ENCODE measurements at places on chromosomes 16 and 17.

DNA sequence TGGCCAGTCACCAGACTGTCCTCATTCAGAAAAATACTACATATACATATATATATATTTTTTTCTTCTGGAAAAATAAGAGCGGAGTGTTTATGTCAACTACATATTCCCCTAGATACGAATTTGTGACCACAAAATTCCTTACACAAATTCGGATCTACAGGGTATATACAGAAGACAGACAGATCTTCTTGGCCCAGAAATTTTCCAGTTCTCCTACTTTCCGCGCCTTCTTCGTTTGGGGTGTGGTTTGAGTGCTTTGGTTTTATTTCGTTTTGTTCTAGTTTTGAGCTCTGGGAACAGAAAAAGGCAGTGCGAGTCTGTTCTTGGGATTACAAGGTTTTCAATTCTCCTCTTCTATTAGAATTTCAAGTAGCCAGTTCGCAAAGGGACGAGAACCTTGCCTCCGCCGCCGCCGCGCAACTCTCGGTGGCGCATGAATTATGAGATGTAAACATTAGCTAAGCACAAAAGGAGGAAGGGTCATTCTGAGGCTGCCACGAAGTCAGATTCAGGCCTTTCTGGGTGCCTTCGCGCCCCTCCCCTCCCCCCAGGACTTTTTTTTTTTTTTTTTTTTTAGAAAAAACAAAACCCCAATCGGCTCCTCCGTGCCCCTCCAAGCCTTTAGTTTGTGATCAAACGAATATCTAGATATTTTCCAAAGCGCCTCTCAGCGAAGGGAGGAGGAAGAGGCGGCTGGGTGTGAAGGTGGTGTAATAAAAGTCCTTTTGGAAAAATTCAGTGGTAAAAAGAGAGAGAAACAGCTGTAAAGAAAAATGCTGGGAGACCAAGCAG lies 1.8 kb upstream of the HOXB4 start:
- DNase-seq, result no peak

DNA sequence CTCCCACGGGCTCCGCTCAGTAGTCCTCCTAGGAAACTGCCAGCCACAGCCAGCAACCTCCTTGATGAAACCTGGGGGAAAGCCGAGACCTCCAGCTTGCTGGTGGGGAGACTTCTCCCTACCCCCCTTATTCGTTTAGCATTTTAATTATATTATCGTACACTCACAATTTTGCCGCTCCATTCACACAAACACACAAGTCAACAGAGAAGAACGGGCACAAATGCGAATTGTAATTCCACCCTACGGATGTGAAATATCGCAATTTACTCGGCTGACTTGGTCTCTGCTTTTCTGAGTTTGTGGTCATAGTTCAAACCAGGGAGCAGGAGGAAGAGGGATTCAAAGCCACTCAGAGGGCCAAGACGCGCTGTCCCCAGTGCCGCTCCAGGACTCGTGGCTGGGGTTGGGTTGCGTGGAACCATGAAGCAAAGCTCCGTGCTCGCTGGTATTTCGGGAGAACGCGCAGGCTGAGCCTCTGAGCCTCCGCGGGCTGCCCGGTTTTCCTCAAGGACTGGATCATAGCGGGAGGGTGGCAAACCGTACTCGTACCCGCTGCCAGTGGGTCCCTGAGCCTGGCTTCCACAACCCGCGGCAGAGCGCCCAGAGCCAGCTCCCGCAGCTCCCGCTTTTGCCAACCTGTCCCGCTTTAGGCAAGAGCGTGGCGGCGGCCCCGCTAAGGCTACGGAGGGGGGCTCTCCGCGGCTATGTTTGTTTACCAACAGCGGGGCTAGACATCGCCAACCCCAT lies 2.0 kb downstream of the LHX1 start:
- DNase-seq, result no peak

DNA sequence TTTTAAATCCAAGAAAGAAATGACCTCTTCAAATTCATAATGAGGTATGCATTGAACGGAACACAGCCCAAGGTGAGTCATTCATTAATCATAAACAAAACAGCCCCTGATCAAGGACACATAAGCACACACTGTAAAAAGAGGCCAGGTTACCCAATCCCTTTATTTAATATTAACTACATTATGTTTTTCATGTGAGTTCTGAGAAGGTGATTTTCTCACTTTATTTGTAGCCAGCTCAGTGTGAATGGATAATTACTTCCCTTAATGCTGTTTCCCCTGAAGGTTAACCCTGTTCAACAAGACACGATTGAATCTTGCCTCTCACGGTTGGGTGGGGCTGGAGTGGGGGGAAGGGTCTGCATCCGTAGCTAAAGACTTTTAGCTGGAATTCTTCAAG lies 257.3 kb upstream of the SALL1 start:
- no peak for DNase-seq

- DNase-seq, result peak; percentile 68
These were observed 33.3 kb downstream of the JPH3 start for GRCh38 chr16:87635541-87636049.

- no peak for DNase-seq
These were observed 45.1 kb downstream of the SOX9 start for GRCh38 chr17:72165867-72166439.

- DNase-seq, result no peak
These were observed 4.9 kb downstream of the PGAP6 start for GRCh38 chr16:376817-377418.

GRCh38 chr17:4675791-4676190 lies 28.1 kb downstream of the PELP1 start:
- DNase-seq, result no peak

DNA sequence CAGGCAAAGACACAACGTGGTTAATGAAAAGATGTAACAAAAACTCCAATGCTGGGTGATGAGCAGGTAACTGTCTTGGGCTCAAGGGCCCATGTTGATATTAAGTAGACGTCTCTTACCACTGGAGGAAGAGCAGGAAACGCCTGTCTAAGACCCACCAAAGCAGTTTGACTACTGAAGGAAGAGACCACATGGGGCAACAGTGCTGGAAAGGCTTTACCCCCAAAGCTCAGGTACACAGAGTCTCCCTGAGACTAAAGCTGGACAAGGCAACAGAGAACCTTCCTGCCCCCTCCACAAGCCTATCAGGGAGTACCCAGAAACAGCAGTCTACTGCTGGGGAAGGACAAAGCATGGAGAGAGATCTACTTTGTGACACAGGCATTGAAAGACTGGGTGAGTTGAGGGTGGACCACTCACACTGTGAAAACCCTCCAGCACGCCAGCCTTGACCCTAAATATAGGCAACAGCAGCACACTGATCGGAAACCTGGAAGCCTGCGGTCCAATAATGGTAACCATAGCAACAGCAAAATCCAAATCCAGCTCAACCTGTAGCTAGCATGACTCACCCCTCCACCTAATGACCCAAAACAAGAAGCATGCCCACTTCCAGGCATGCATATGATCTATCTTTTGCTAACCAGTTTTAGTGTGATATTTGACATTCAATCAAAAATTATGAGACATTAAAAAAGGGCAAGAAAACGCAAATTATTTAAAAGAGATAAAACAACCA lies 270.5 kb upstream of the SDK2 start:
- DNase-seq, result no peak

- DNase-seq, result no peak
These were observed 117.9 kb upstream of the MYOCD start for GRCh38 chr17:12547831-12548230.

DNA sequence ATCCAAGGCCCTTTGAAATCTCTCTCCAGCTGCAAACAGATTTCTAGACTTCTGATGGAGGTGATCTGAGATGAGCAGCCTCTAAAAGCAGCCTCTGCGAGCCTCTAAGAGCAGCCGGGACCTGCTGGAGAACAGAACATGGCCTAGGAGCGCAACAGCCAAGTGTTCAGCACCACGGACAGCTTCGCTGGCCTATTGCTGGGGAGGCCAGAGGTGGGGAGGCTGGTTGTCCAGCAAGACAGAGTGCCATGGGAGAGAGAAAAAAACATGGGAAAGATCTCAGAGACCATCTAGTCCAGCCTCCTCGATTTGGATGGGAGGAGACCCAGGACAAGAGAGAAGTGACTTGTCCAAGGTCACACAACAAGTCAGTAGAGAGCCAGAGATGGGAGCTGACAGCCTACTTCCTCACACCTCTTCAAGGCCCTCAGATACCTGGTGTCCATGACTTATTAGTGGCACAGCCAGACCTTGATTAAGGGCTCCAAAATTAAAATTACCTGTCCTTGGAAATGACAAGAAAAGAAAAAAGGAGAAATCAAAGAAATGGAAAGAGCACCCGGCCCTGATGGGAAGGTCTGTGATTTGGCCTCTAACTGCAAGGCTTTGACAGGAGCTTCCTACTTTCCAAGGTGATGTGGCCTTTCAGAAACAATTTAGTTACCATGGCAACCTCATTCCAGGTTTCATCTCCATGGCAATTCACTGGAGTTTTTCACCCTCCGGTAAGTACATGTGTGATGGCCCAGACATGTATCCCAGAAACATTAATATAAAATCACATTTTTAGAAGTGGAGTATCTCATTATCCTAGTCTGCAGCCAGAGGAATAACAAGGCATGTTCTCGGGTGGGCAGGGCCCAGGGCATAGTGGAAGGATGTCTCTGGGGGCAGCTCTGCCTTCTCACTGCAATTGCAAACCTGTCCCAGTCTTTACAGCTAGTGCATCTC lies 14.5 kb downstream of the RPRML start:
- DNase-seq, result no peak

DNA sequence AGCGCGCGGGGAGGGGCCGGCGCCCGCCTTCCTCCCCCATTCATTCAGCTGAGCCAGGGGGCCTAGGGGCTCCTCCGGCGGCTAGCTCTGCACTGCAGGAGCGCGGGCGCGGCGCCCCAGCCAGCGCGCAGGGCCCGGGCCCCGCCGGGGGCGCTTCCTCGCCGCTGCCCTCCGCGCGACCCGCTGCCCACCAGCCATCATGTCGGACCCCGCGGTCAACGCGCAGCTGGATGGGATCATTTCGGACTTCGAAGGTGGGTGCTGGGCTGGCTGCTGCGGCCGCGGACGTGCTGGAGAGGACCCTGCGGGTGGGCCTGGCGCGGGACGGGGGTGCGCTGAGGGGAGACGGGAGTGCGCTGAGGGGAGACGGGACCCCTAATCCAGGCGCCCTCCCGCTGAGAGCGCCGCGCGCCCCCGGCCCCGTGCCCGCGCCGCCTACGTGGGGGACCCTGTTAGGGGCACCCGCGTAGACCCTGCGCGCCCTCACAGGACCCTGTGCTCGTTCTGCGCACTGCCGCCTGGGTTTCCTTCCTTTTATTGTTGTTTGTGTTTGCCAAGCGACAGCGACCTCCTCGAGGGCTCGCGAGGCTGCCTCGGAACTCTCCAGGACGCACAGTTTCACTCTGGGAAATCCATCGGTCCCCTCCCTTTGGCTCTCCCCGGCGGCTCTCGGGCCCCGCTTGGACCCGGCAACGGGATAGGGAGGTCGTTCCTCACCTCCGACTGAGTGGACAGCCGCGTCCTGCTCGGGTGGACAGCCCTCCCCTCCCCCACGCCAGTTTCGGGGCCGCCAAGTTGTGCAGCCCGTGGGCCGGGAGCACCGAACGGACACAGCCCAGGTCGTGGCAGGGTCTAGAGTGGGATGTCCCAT lies 232.8 kb downstream of the SEC14L1 start:
- DNase-seq, result no peak

- peak; percentile 56 for DNase-seq
These were observed 21.0 kb downstream of the SLC7A6OS start for GRCh38 chr16:68289621-68290329.

DNA sequence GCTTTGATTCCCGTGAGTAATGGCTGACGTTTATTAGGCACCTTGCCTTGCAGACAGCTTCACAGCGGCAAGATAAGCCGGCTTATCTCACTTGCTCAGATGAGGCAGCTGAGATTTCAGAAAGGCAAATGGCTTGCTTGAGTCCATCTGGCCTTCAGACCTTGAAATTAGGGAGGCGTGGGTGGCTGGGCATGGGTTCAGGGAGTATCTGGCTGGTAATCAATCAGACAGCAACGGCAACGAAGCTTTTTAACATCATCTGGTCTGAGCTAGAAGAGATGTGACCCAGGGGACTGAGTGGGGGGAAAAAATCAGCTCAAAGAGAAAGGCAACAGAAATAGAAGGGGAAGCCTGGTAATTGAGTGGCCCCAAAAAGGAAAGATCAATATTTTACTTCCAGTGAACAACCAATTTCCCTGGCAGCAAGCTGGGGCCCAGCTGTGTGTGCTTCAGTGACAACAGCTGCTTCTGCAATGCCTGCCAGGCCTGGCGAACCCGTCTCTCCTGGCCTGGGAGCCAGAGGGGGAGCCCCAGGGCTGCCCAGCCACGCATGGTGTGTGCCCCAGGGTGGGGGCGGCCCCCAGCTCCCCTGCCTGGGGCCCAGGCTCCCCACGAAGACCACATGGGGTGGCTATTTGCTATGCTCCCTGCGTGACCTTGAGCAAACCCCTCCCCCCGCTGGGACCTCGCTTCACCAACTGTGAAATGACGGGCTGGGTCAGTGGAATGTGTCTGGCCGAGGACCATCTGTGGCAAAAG lies 34.0 kb downstream of the RAB11FIP4 start:
- no peak for DNase-seq

DNA sequence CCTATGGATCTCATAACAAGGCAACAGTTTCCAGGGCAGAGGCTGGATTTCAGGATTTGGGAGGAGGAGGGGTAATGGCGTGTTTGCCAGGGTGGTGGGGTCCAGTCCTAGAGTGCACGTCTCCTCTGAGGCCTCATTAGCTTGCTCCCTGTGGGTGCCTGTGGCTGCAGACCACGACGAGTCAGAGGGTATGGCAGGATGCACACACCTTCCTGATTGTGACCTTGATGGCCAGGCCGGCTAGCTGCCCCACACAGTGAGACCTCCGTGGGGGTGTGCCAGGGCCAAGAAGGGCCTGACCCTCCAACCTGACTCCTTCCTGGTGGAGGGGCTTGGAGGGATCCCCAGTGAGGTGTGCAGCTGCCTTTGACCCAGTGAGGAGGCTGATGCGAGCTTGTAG lies 4.0 kb upstream of the SMTNL2 start:
- no peak for DNase-seq

GRCh38 chr16:47276522-47276921 lies 132.8 kb upstream of the NETO2 start:
- DNase-seq, result no peak

- DNase-seq, result no peak
These were observed 65.7 kb downstream of the MPRIP start for GRCh38 chr17:17107891-17108431.

GRCh38 chr17:37570527-37571093 lies 38.6 kb downstream of the SYNRG start:
- peak; percentile 14 for DNase-seq

DNA sequence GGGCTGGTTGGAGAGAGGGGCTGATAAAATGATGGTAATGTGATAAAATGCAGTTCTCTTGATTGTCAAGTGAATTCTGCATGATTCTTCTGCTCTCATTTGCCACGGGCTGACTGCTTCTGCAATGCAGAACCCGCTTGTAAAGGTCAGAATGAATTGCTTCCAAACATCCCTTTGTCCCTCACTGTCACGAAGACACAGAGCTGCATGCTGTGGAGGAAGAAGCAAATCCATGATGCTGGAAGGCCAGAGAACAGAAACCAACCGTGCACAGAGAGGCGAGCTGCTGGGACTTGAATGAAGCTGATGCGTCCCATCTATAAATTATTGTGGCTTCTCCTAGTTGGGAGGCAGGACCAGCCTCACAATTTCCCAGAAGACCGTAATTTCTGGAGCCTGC lies 171.6 kb downstream of the PRKCB start:
- no peak for DNase-seq

All from stimulated activated CD4-positive, alpha-beta T cell treated with anti-CD3 and anti-CD28 coated beads, Interleukin-15, amount 100 ng/mL, for 48 hours (primary cell).